ENCODE measurements at places on chromosomes 11 and 22. TPM values are rescaled to one million over a fixed set of nuclear protein-coding genes. Genes with fewer than 3 reads are reported as not detected.

- DNase-seq = no peak
Measured at GRCh38 chr11:98411777-98412176, 609.0 kb upstream of the CNTN5 start.

- DNase-seq = no peak
Measured at GRCh38 chr11:35006389-35007128, 90.1 kb downstream of the PDHX start.

DNA sequence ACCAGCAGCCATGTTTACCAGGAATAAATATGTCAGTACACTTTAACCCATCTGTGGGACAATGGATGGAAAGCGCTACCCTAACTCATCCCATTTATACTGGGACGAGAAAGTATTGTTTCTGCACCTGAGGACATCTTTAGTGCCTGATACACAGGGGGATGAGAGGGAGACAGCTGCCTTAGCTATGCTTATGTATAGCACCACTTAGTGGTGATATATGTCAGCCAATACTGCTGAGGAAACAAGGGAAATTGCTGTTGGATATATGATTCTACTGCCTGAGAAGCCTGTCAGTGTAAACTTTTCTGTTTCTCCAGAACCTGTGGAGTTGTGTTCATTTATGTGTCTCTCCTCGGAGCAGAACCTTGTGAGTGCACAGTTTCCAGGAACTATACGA, 13.3 kb upstream of the CEP295 start:
- no peak for DNase-seq

The TRIM6 gene
- total RNA-seq = 2.0 TPM

The INS gene
- not detected for total RNA-seq

GRCh38 chr11:11003226-11003625, 145.4 kb upstream of the ZBED5 start:
- no peak for DNase-seq
